Natural killer cell treated with Interleukin-12 subunit alpha and Interleukin-12 subunit beta and Interleukin-15 and Interleukin-18, amount 100 ng/mL, for 72 hours (primary cell): ENCODE measurements at places on chromosomes 5 and 9. TPM values are rescaled to one million over a fixed set of nuclear protein-coding genes. Genes with fewer than 3 reads are reported as not detected.
A peak's percentile ranks its signal among the peaks of the same experiment; 100 is the strongest.

The C5orf58 gene
- total RNA-seq: not detected

The CAMK4 gene
- total RNA-seq: 16.2 TPM

DNA sequence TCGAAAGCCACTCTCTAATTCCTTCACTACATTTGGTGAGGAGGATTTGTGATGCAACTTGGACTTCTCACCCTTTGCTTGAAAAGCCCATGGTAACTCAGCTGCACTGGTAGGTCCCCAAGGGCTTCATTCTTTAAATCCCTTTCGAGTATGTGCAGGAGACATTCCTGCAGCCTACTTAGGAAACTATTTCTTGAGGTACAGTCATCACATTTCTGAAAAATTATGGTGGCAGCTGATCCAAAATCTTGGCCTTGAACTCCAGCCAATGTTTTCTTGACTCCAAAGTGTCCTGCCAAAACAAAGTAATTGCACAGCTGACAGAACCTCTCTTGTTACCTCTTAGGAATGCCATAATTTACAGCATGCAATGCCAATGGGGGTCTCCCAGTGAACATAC lies 99.7 kb downstream of the NPR3 start:
- no peak for DNase-seq

DNA sequence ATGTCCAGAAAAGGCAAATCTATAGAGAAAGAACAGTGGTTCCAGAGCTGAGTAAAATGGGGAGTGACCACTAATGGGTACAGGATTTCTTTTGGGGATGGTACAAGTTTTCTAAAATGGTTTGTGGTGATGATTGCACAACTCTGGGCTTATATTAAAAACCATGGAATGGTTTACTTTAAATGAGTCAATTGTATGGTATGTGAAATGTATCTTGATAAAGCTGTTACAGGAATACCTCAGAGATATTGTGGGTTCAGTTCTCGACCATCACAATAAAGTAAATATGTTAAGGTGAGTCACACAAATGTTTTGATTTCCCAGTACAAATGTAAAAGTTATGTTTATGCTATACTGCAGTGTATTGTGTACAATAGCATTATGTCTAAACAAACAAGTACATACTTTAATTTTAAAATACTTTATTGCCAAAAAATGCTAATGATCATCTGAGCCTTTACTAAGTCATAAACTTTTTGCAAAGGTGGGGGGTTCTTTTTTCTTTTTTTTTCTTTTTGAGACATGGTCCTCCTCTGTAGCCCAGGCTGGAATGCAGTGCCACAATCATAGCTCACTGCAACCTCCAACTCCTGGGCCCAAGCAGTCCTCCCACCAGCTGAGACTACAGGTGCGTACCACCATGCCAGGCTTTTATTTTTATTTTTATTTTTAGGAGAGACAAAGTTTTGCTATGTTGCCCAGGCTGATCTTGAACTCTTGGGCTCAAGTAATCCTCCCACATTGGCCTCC lies 65.9 kb downstream of the SHOC1 start:
- DNase-seq: no peak

DNA sequence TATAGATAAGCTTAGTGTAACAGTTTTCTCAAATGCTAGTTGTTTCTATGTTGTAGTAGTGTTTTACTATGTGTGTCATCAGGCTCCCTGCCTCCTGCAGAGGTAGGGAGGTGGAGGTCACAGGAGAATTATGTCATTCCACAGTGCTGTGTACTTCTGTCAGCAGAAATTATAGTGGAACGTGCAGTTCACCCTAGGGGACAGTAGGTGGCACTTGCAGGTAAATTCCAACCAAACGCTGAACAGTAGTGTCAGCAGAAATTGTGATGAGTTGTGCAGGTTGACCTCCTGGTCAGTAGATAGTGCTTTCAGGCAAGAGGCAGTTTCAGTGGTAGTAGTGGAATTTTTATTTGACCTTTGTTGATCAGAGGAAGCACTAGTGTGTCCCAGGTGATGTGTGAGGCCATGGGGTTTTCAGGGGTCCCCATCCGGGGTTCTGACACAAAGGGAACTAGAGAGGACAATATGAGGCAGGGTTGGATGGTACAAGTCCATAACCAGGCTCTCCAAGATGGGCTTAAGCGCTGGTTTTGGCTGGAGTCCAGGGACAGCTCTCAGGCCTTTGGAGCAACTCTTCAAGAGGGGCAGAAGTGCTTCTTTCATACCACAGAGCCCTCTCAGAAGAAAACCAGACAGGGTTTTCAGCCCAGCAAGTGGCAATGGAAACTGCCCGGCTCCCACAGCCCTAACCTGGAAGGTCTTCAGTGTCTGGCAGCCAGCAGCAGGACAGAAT lies 402.9 kb downstream of the CYLC2 start:
- no peak for DNase-seq

- DNase-seq: no peak
Measured at GRCh38 chr5:110838961-110839360, 100.2 kb downstream of the SLC25A46 start.

DNA sequence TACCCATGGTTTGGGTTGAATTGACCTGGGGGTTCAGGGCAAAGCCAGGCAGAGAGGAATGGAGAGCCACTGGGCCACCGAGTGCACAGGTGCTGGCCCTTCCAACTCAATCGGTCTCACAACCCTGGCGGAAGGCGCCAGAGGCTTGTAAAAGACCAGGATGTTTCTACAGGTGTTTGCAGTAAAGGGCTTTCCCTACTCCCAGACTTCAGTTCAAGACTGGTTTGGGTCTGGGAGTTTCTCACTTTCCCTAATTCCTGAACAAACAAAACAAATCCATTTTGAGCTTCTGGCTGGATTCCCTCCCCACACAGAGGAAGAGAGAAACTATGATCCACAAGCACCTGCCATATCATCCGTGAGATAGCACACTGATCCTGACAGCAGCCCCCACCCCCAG lies 125.2 kb upstream of the KLF4 start:
- DNase-seq: no peak

GRCh38 chr5:138503487-138504270 lies 38.4 kb downstream of the EGR1 start:
- DNase-seq: peak; percentile 64

DNA sequence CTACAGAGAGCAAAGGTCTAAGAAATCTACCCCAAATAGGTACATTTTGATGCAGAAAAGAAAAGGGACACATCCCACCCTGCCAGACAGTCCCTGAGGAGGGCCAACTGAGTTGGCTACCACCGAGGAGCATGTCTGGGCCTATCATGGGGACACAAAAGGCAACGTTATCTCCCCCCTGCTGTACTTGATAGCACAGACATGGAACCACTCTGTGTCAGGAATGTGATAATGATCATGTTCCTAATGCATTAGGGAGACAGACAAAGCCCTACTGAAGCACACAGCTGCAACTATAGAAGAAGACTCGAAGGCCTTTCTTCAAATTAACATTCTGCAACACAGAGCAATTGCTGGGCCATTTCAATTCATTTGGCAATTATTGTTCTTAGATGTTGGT lies 84.5 kb downstream of the ENC1 start:
- DNase-seq: no peak

DNA sequence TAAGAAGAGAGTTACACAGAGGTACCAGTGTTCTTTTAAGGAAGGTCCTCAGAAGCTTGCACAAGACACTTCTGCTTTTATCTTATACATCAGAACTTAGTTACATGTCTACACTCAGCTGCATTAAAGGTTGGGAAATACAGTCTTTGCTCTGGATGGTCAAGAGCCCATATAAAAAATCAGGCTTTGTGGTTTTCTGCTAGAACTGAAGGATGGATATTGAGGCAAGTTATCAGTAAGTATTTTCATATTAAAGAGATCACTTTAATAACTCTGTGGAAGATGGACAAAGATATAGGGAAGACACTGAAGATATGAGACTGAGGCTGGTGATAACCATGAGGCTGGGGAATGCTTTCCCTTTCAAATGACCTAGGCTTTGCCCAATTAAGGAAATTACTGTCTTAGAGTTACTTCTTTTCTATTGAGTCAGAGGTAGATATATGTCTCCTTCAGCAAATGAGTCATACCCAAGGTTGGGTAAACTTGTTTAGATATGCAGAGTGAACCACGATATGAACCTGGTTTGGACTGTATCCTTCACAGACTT lies 87.0 kb upstream of the TNC start:
- no peak for DNase-seq
